Fibroblast of skin of right quadriceps (primary cell): ENCODE measurements at places on chromosomes 1 and 21.

DNA sequence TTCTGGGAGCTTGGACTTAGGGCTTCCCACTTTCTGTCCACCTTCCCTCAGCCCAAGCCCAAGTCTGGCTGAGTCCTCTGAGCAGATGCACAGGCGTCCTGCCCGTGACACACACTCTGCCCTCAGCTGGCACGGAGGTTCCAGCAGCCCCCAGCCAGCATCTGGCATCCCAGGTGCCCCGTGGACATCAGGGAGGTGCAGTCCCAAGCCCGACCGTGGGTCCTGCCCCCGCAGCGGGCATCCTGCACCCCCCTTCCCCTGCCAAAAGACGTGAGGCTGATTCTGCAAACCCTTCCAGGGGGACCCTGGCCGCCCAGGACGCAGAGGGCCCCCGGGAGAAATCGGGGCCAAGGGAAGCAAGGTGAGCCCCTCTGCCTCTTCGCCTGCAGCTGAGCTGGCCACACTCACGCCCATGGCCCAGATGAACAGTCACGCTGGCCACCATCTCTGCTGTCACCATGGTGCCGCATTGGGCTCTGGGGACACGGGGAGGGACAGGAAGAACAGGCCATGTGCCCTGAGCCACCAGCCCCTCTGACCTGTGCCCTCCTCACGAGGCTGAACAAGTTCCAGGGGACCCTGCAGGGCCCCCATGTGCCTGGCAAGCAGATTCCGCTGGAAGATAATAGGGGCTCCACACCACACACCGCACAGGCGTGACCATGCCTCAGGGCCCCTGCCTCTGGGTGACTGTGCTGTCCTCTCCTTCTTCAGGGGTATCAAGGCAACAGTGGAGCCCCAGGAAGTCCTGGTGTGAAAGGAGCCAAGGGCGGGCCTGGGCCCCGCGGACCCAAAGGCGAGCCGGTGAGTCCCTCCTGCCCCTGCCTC lies 20.6 kb downstream of the COL6A2 start:
- no peak for DNase-seq

DNA sequence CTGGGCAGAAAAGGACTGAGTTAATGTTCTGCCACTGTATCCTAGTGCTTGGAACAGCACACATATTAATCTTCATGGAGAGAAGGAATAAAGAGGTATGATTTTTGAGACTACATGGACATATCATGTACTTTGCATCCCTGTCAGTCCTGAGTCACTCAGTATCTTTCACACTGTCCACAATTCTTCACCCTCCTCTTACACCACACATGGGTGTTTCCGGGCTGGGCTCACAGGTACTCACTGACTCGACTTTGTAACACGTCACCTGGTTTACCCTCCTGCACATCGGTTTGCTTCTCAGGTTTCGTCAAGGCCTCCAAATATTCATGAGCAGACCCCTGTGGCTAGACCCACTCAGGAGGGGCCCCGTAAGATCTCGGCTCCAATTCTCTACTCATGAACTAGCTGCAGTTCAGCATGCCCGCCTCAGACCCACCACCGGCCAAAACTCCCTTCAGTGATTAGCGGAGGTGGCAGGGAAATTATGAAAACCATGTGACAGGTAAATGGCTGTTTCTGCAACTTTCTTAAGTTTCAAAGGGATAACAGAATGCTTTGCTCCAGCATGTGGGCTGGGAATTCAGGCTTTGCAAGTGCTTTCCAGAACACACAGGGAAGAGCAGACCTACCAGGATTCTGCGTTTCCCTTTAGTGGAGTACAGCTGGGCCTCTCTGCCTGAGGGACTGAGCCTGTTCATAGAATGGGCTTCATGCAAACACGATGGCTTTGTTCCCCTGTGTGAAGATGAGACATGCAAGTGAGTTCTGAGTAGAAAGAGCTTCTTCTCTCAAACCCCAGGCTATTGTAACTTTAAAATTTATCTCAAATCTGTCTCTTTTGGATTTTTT lies 31.3 kb upstream of the TRABD2B start:
- DNase-seq = no peak

- no peak for DNase-seq
These were observed 43.1 kb downstream of the HOOK1 start for GRCh38 chr1:59857679-59858354.

GRCh38 chr1:212213784-212214183 lies 71.4 kb upstream of the PPP2R5A start:
- peak; percentile 28 for DNase-seq

DNA sequence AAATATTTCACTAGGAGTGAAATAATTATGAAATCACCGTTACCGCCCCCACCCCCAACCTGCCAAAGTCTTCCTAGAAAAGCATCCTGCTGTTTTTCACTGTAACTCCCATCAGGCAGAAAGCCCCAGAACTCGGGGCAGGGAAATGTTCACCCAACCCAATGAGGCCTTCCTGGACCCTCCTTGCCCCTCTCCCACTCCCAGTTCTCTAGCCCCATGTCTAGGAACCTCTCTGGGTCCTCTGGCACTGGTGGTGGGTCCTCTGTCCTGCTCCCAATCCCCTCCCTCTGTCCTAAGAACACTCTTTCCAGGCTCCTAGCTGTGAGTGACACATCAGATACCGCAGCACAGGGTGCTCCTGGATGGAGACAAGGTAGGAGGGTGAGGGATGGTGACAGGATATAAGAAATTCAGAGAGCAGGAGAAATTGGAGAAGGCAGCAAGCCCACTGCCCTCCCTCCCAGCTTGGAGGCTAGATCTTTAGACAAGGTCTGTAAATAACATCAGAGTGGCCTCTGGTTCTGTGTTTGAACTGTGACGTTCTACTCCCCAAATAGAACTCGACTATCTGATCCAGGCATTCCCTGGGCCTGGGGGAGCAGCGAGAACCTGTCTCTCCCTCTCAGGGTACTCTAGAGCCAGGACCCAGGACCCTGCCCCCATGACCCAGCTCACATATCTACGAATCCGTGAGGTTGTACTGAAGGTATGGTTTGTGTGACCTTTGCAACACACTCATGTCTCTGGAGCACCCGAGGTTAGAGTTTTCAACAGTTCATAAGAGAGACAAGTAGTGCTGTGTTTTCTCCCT lies 23.3 kb upstream of the BTG2 start:
- no peak for DNase-seq

GRCh38 chr21:45022348-45022675 lies 52.1 kb upstream of the ADARB1 start:
- DNase-seq = no peak

DNA sequence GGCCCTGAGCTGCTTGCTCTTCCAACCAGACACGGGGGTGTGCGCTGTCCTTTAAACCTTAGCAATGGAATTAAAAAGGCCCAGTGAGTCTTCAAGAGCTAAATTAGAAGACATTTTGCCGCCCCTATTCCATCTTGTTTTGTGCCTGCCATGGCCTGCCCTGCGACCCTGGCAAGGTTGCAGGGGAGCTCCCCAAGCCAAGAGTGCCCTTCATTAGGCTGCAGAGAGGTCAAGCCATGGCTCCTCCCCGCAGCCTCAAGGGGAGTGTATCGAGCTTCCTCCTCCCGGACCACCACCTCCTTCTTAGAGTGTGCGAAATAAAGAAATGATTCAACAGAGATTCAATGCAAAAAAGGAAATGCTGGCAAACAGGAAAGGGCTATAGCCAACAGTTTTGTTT lies 256.2 kb downstream of the DYRK1A start:
- DNase-seq = no peak

DNA sequence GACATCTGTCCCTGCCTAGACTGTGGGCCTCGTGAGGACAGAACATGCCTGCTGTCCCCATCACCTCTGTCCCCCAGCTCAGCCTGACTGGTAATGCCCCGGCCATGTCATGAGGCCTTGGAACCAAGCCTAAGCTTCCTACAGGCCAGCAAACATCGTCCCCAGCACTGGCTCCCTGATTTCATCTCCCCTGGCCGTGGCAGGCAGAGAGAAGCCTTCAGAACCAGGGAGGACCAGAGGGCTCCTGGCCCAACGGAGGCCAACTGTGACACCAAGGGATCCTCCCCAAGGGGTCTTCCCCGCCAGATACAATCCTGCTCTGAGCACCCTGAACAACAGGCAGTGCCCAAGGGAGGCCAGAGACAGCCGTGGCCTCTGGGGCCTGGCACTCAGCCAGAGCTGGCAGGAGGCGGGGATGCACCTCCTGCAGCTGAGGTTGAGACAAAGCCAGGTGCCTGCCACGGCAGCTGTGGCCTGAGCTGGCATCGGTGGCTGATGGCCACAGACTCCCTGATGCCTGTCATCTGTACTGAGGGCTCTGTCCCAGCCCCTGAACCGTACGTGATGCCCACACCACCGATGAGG lies 9.9 kb upstream of the NPHP4 start:
- DNase-seq = no peak

GRCh38 chr1:28450561-28450960 lies 55.3 kb upstream of the RCC1 start:
- no peak for DNase-seq

GRCh38 chr1:42177541-42177981 lies 13.0 kb upstream of the GUCA2A start:
- DNase-seq = peak; percentile 92

DNA sequence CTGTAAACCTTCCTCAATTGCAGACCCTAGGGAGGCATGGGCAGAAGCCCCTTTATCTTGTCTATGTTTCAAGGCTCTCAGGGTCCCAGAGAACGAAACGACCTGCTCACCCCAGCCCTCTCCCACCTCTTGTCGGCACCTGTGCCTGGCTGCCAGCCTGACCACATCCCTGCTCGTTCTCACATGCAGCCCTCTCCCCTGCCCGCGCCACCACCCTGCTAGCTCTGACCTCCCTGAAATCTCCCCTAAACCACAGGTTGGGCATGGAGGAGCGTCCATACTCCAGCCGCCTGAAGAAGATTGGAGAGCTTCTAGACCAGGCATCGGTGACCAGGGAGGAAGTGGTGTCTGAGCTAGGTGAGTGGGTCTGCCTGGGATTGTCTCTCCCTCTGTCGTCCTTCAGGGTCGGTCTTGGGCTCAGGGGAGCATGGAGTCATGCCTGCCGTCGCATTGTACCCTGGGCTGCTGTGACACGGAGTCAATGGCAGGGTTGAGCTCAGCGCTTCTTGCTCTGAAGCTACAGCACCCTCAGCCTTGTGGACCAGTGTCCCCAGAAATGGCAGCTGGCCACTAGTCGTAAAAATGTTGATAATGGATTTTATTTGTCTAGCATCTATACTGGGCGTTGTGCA lies 3.6 kb downstream of the ADPRS start:
- DNase-seq = no peak

DNA sequence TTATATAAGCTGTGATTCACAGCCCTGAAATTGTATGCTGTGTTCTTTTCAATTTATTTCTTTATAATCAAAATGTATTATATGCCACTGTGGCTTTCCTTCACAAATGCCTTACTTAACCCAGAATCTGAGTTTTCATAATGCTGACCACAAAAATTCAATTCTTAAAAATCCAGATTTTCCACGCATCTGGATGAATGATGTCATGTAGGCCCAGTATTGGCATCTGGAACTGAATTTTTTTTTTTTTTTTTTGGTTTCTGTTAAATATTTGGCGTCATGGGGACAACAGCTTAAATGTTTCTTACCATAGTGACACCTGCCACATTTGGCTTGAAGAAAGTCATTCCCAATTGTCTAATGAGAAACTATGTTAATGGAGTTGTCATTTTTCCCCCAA lies 296.8 kb downstream of the TM2D1 start:
- DNase-seq = peak; percentile 17

- peak; percentile 63 for DNase-seq
These were observed 33.6 kb downstream of the SPAG17 start for GRCh38 chr1:118151312-118151937.

- DNase-seq = no peak
These were observed 18.9 kb downstream of the PGLYRP3 start for GRCh38 chr1:153293851-153294250.

- DNase-seq = peak; percentile 97
These were observed 105.7 kb upstream of the PPP2R5A start for GRCh38 chr1:212179394-212180076.

GRCh38 chr1:220425852-220426251 lies 102.1 kb upstream of the MARK1 start:
- DNase-seq = no peak

GRCh38 chr1:108878678-108879077 lies 1.9 kb downstream of the GPSM2 start:
- no peak for DNase-seq
